Thyroid gland (tissue), 4 donors: ENCODE measurements at places on chromosomes 4 and X. TPM values are rescaled to one million over a fixed set of nuclear protein-coding genes. Genes with fewer than 3 reads are reported as not detected.

ZFP92 gene
- 1.8 TPM for total RNA-seq

DNA sequence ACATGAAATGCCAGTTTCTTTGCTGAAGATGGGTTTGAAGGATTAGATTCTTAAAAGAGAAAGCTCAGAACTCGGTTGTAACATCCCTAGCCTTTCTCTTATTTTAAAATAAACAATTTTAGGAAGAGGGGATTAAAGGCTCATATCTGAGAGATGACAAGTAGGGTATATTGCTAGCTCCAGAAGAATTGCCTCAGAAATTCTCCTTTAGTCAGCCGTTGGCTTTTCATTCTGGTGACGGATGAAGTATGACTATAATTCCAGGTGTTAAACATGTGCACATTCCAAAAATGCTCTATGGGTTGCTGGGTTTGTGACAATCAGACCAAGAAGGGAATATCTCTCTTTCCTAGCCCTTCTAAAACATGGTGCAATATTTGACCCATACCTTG lies 17.8 kb downstream of the DKK2 start:
- DNase-seq: no peak

TLR10 gene
- total RNA-seq: 0.83 TPM

PDE6B gene
- total RNA-seq: 9.6 TPM

GRCh38 chr4:2834001-2834921 lies 9.4 kb upstream of the ADD1 start:
- DNase-seq: no peak

DNA sequence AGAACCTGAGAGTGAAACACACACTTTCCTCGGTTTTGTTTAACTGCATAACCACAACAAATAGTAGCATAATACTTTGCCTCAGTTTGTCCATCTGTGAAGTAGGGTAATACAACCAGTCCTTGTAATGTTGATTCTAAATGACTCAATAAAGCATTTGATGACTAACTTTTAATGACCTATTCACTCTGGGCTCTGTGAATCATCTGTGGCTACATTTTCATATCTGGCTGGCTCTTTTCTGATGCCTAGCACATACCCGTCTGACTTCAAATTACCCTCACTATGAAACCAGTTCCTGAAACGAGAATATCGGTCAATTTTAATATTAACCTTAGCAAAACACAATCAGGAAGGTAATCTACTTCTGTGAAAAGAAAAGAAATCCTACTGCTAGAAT lies 151.0 kb downstream of the SH2D1A start:
- no peak for DNase-seq

DNA sequence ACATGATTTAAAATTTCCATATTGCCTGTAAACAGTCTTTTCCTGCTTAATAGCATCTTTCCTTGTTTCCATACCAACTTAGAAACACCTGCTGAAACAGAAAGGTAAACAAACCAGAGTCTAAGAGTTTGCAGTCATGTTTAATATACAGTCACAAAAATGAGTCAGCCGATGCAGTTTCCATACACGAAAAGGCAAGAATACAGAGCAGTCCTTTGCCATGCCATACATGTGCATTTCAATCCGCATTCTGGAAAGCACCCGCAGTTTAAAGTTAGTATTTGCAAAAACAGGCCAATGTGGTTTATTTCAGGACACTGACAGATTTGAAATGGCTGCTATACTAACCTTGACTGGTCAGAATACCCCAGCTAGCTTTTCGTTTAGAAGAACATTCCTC lies 32.1 kb downstream of the ASB5 start:
- DNase-seq: no peak

DNA sequence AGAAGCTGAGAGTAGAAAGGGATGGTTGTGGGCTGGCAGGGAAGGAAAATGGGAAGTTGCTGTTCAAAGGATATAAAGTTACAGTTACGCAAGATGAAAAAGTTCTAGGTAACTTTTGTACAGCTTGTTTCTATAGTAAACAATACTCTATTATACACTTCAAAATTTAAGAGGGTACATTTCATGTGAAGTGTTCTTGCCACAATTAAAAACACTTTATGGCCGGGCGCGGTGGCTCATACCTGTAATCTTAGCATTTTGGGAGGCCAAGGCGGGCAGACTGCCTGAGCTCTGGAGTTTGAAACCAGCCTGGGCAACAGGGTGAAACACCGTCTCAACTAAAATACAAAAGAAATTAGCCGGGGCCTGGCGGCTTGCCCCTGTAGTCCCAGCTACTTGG lies 623.6 kb downstream of the STIM2 start:
- DNase-seq: no peak

FAM53A gene
- 17.5 TPM for total RNA-seq

DNA sequence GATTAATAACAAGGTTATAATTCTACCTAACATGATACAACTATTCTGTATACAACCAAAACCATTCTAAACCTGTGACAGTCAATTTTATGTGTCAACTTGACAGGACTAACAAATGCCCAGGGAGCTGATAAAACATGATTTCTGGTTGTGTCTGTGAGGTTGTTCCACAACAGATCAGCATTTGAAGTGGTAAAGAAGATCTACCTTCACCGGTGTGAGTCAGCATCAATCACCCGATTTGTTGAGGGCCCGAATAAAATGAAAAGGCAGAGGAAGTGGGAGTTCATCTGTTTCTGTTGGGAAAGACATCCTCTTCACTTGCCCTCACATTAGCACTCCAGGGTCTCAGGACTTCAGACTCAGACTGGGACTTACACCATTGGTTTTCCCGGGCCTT lies 187.9 kb downstream of the MAB21L2 start:
- no peak for DNase-seq

APOOL gene
- total RNA-seq: 15.0 TPM

GRCh38 chr4:38309471-38309870 lies 349.3 kb downstream of the PTTG2 start:
- no peak for DNase-seq

GRCh38 chr4:23476515-23477090 lies 413.2 kb downstream of the PPARGC1A start:
- no peak for DNase-seq

DNA sequence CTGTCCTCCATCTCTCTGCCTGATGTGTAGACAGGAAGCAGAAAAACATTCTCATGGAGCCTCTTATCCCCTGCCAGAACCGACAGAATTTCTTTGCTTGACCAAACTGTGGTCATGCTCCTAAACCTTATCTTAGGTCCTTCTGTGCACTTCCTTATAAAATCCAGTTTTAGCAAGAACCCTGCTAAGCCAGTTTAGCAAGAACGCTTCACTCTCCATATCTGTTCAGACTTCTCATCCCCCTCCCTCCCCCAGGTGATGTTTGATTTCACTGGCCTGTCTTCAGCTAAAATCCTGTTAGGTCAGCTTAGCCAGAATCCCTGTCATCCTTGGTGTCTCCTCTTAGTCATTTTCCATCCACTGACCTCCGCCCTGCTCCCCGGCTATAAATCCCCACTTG lies 1130.9 kb upstream of the PRKX start:
- no peak for DNase-seq

- DNase-seq: no peak
Measured at GRCh38 chr4:128334256-128334655, 46.6 kb upstream of the PGRMC2 start.

C4orf50 gene
- total RNA-seq: 0.11 TPM

GPRASP3 gene
- total RNA-seq: 4.2 TPM

IGSF1 gene
- 1.1 TPM for total RNA-seq

GRCh38 chr4:87913896-87914295 lies 61.6 kb upstream of the SPP1 start:
- DNase-seq: no peak

- no peak for DNase-seq
Measured at GRCh38 chr4:181281451-181281850, 961.8 kb upstream of the TENM3 start.

- DNase-seq: no peak
Measured at GRCh38 chr4:184103527-184104264, 114.0 kb downstream of the ENPP6 start.

DNA sequence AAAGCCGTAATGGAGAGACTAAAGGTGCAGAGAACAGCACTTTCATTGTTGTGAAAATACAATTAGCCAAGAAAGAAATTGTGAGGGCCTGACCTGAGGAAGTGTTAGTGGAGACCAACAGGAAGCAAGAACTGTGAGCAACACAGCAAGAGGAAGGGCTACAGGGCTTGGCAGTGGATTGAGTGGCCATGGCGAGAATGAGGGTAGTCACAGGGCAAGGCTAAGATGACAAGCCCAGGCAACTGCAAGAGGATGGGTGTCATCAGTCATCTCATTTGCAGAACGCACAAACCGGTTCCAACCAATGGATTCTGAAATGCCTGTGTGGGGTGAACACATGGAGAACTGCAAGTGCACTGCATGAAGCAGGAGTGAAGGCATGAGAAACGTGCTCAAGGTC lies 3.6 kb downstream of the SLC10A6 start:
- DNase-seq: no peak

DNA sequence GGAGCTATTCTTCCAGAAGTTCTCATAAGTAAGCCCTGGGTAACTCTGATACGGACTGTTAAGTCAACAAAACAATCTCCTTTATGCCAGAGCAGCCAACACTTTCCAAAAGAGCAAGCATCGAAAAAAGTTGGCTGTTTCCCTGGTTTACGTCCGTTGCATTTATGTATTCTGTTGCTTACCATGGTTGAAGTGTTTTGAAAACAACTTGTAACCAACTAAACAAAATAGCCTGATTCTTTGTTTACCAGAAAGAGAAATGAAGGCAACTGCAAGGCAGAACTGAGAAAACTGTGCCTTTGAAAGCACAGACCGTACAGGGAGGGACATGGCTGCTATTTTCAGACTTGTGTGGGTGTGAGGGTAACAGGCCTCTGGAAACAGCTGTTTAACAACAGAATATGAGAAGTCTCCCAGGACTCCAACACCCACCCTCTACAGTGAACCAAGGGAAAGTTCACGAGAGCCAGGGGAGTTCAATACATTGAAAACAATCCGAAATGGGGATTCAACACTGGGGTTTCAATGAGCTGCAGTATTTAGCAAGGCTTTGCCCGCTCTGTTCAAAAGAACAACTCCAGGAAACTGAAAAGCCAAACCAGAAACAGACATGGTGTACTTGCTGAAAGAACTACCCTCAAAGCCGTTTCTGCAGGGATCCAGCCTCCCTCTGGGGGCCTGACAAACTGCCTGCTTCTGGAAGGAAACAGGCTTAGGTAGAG lies 95.8 kb upstream of the EGFL6 start:
- no peak for DNase-seq

DNA sequence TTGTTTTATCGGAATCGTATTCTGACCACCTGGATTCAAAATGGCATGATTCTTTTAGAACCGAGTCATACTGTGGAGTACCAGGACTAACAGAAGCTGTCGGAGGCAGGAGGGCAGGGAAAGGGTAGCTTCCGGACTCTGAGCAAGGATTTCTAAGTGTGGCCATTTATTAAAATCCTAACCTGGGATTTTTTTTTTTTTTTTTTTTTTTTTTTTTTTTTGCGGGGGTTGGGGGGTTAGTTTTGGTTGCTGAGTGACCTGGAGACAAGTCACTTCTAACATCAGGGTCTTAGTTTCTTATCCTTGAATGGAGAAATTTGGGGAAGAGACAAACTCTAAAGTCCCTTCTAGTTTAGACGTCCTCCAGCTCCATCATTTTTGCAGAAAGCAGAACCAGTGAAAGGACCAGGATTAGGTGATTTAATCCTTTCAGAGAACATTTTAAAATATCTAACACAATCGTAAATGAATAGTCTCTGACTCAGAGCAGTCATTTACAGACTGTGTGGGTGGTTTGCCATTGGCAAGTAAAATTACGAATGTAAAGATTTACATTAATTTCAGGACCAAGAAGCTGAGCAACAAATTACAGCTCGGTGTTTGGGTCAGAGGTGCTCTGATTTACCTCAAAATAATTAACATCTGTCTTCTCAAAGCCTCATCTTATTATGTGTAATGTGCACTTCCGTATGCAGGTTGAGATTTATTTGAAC lies 7.3 kb downstream of the SLC25A5 start:
- DNase-seq: no peak

LDB2 gene
- total RNA-seq: 50.4 TPM

DNA sequence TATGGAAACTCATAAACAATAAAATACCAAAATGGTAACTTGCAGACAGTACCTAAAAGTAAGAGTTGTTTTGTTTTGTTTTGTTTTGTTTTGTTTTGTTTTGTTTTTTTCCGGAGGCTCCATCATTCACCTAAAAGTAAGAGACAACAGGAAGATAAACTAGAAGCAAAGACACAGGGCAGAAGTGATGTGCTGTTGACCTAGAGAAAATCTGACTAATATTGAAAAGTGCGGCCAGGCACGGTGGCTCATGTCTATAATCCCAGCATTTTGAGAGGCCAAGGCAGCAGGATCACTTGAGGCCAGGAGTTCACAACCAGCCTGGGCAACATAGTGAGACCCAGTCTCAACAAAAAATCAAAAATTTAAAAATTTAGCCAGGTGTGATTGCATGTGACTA lies 5.6 kb upstream of the CENPC start:
- DNase-seq: no peak

DNA sequence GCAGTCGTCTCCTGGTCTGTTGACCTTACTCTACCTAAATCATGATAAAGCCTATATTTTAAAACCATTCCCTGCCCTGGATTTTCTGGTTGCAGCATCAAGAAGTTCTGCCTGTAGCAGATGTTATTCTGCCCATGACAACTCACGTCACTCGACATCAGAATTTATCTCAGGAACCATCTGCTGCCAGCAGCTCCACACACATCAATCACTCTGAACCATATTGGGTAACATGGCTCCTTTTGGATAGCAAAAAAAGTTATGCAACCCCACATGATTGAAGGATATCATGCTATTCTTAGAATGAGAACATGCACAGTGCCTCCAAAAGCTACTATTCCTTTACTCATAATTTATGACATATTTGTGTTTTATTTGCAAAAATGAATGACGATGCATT lies 341.4 kb downstream of the DHRSX start:
- no peak for DNase-seq

DNA sequence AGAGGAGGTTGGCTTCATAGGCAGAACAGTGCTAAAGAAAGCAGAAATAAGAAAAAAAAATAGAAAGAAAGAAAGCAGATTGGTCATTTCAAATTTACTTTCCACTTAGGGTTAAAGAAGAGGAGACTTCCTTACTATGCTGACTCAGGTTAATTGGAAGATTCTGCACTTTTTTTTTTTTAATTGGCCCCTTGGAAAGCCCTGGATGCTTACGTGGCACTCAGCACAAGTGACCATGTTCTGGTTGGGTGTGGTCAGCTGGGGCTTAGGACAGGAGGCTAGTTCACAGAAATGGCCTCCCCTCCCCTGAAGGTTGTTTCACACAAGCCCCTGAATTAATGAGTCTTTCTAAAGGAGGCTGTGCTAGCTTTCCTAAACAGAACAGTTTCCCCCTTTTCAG lies 14.5 kb downstream of the MAGEA9B start:
- DNase-seq: no peak

SYTL4 gene
- total RNA-seq: 28.2 TPM
